Smooth muscle cell of the pulmonary artery (primary cell): ENCODE measurements at places on chromosomes 12 and 14. TPM values are rescaled to one million over a fixed set of nuclear protein-coding genes. Genes with fewer than 3 reads are reported as not detected.

Gene NEUROD4
- total RNA-seq, result not detected in 2 replicates

Gene ABCD2
- total RNA-seq, result under 0.01 TPM in 2 replicates

Gene LGMN
- 77.6 and 104 TPM in 2 replicates for total RNA-seq

Gene OR6C70
- total RNA-seq, result not detected in 2 replicates

Gene KCNA5
- total RNA-seq, result not detected in 2 replicates

Gene EML5
- total RNA-seq, result 0.13 and 0.20 TPM in 2 replicates

Gene HOXC9
- total RNA-seq, result 0.40 and 1.8 TPM in 2 replicates

Gene KERA
- total RNA-seq, result not detected in 2 replicates

Gene IAPP
- total RNA-seq, result 0.10 TPM in 1 of 2 replicates, not detected in the other

Gene TAS2R30
- total RNA-seq, result 5.4 and 7.5 TPM in 2 replicates

Gene C14orf119
- 58.3 and 60.9 TPM in 2 replicates for total RNA-seq

Gene TAS2R10
- 0.83 and 1.2 TPM in 2 replicates for total RNA-seq

Gene TAC3
- total RNA-seq, result not detected in 2 replicates

Gene ZCCHC8
- 11.6 and 11.9 TPM in 2 replicates for total RNA-seq

Gene MANSC1
- total RNA-seq, result 3.9 and 4.6 TPM in 2 replicates

Gene SERPINA6
- total RNA-seq, result not detected in 2 replicates

Gene GLI1
- total RNA-seq, result 0.26 and 0.76 TPM in 2 replicates

Gene JAG2
- 1.3 and 4.0 TPM in 2 replicates for total RNA-seq

Gene AQP2
- 0.07 TPM in 1 of 2 replicates, not detected in the other for total RNA-seq

Gene PTPRQ
- 0.13 and 0.86 TPM in 2 replicates for total RNA-seq

Gene CD69
- total RNA-seq, result not detected in 2 replicates

Gene CACNA2D4
- total RNA-seq, result 0.07 and 1.5 TPM in 2 replicates
